ENCODE measurements at places on chromosomes 16 and 17.

- no peak for DNase-seq
These were observed 49.5 kb upstream of the MTSS2 start for GRCh38 chr16:70735141-70735979.

DNA sequence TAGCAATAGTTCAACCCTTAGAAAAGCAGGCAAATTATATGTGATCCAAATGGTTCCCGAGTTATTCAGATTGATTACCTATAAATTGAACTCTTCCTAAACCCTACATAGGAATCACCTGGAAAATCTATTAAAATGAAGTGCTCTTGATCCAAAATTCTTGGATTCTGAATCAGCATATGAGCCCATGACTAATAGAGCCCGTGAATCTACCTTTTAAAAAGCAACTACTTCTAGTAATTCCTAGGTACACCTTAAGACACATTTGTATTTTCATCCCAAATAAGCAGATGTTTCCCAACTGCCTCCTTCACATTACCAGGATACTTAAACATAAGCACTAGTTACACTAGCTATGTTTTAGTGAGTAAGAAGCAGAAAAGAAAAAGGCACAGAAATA is 1171.0 kb upstream of the GOT2 start:
- DNase-seq, result no peak

- no peak for DNase-seq
These were observed 332.0 kb upstream of the MAF start for GRCh38 chr16:79932572-79932971.

- DNase-seq, result peak; percentile 41
These were observed 19.0 kb downstream of the SPIRE2 start for GRCh38 chr16:89847051-89847939.

GRCh38 chr16:72615856-72616255 is 432.1 kb downstream of the ZFHX3 start:
- no peak for DNase-seq

DNA sequence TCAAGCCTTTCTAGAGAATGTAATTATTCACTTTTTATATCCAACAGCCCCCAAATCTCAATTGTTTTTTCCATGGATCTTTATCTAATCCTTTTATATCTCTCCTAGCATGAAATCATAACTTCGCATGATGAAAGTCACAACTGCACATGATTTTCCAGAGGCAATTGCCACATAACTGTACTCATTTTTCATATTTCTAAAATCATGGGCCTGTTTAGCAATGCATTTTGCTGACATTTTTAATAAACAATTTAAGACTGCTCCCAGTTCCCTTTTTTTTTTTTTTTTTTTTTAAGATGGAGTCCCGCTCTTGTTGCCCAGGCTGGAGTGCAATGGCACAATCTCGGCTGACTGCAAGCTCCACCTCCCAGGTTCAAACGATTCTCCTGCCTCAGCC is 83.5 kb downstream of the VMP1 start:
- no peak for DNase-seq

DNA sequence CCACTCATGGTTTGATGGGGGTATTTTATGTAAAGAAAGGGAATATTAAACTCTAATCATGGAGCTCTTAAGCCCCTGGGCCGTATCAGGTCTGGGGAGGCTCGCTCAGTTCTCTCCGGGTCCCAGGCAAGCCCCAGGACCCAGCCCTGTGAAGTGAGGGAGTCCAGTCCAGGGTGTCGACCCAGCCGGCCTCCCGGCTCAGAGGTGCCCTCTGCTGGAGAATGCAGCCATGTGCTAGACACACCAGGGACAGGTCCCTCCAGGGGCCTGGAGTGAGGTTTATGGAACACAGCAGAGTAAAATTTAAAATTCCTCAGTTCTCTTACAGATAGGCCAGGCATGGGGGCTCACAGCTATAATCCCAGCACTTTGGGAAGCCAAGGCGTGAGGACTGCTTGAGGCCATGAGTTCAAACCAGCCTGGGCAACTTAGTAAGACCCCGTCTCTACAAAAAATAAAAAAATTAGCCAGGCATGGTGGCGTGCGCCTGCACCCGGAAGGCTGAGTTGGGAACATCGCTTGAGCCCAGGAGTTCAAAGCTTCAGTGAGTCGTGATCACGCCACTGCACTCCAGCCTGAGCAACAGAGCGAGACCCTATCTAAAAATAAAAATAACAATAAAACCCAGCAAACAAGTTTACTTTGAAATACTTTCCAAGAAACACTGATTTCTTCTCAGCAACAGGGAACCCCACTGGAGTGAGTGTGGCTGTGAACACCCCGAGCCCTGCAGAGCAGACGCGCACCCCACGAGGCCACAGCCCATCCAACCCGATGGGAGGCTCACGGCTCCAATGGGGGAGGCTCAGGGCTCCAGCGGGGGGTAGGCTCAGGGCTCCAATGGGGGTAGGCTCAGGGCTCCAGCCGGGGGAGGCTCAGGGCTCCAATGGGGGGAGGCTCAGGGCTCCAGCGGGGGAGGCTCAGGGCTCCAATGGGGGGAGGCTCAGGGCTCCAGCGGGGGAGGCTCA is 72.2 kb downstream of the ZNF778 start:
- peak; percentile 61 for DNase-seq

- DNase-seq, result peak; percentile 90
These were observed 12.9 kb upstream of the ELAC2 start for GRCh38 chr17:13030459-13031300.

- peak; percentile 21 for DNase-seq
These were observed 11.5 kb downstream of the FLII start for GRCh38 chr17:18246880-18247612.

- DNase-seq, result no peak
These were observed 44.8 kb downstream of the CDYL2 start for GRCh38 chr16:80759419-80760162.

GRCh38 chr17:76840443-76840767 is 27.8 kb upstream of the MGAT5B start:
- no peak for DNase-seq

DNA sequence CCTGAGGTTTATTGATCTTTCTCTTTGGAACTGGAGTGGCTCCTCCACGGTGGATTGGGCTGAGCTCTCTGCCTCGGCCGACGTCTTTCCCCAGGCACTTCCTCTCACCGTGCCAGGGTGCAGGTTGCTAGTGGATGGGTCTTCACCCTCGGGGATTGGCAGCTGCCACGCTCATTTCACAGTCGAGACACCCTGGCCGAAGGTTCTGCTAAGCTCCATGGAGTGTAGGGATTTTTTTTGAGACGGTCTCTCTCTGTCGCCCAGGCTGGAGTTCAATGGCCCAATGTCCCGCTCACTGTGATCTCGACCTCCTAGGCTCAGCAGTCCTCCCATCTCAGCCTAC is 280.8 kb downstream of the SEC14L1 start:
- no peak for DNase-seq

- DNase-seq, result no peak
These were observed 172.5 kb downstream of the COPRS start for GRCh38 chr17:31686495-31686894.

- peak; percentile 50 for DNase-seq
These were observed 588.7 kb downstream of the CDH13 start for GRCh38 chr16:83215406-83216001.

DNA sequence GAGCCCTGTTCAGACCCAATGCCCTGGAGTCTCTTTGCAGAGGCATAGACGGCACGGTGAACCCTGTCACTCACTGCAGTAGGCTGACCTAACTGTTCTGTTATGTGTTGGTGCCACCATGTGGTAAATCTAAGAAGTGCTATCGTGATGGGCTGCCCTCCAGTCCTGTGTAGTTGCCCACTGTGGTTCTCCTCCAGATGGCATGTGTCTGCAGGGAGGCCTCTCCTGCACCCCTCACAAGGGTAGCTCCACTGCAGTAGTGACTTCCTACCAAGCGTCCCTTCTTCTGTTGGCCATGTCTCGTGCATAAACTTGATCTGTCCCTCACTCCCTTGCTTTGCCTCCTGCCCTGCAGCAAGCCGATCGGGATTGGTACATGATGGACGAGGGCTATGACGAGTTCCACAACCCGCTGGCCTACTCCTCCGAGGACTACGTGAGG is 5.8 kb downstream of the DHX38 start:
- peak; percentile 78 for DNase-seq

GRCh38 chr17:4919511-4920047 is 12.5 kb upstream of the GP1BA start:
- DNase-seq, result no peak

DNA sequence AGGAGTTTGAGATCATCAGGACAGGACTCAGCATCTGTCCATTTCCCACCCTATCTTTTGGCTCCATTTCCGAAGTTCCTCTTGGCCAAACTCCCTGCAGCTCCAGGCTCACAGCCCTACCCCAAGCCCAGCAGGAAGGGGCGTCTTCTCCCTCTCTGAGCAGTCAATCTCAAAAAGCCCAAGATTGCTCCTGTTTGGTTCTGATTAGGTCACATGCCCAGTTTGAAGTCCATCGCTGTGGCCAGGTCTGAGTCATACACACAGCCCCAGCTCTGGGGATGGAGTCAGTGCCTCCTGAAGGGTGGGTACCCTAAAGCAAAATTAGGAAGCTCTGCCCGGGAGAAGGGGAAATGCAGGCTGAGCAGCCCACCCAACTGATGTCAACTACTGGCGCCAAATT is 23.9 kb downstream of the SNX20 start:
- DNase-seq, result peak; percentile 18

DNA sequence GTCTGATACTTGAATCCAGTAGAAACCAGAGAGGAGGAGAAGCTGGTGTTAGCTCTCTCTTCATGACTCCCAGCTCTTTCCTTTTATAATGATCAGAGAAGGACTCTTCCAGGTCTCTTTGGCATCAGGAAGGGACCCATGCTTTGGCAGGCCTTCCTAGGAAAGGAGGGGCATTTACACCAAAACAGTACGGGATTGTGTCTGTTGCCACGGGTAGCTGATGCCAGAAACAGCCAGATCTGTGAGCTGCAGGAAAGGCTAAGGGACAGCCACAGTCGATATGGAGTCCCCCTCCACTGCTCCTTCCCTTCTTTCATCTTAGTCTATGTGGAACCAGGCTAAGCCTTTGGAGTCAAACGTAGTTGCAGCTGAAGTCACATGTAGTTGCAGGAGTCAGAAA is 9.3 kb downstream of the CEP295NL start:
- DNase-seq, result no peak

DNA sequence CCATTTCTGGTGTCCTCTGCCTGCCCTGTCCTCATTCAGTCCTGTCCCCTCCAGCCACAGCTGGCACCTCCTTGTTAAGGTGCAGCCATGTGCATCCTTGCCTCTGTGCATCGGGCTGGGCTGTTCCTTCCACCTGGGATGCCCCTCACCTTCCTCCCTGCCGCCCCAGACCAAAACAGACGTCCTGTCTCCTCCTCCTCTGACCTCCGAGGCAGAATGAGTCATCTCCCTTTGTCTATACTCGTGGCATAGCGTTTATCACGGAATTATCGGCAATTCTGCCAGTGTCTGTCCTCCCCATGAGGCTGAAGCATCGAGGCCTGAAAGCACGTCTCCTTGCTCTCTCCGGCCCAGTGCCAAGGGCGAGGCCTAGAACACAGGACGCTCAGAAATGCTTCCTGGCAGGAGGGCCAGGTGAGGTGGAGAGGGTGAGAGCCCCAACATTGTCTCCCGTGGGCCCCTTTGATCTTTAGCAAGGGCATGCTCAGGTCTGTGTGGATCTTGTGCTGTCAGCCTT is 4.6 kb downstream of the RAI1 start:
- DNase-seq, result no peak

GRCh38 chr17:58300336-58300735 is 19.6 kb upstream of the MPO start:
- no peak for DNase-seq

GRCh38 chr16:87129771-87130170 is 187.4 kb downstream of the C16orf95 start:
- DNase-seq, result no peak

DNA sequence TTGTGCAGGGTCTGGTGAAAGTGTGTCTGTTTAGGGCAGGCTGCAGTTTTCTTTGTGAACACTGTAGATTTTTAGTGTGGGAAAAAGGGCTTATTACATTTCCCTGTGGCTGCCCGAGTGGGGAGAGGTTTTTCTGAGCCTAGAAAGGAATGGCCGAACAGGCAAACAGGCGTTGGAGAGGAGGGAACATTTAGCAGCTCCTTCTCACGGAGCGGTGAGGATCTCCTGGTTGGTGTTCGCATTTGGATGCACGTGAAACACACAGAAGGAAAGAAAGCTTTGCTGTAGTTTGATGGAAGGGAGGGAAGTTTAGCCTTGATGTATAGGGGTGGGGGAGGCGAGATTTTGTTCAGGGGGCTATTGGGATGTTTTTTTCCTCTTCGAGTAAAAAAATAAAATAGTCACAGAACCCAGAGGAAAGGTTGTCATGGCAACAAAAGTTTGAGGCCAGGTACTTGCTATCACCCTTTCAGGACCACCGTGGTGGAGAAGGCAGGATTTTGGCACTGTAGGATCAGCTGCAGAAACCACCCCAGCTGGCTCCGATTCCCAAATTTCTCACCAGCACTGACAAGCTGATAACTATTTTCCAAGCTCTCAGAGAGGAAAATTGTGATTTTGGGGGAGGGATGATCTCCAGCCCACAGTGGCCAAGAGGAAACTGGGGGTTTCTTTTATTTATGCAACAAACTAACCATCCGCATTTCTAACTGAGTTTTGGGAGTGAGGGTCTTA is 3.5 kb downstream of the GSG1L start:
- DNase-seq, result no peak

GRCh38 chr17:30113213-30113612 is 3.4 kb upstream of the NSRP1 start:
- no peak for DNase-seq

DNA sequence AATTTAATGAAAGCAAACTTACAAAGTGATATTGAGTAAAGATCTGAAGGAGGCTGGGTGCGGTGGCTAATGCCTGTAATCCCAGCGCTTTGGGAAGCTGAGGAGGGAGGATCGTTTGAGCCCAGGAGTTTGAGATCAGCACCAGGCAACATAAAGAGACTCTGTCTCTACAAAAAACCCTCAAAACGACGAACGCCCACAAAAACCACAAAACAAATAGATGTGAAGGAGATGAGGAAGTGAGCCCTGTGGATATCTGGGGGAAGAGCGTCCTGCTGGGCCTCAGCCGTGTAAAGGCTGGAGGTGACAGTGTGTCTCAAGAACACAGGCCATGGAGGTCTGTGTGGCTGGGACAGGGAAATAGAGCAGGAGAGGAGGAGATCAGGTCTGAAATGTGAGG is 68.8 kb downstream of the ITFG1 start:
- DNase-seq, result peak; percentile 86

DNA sequence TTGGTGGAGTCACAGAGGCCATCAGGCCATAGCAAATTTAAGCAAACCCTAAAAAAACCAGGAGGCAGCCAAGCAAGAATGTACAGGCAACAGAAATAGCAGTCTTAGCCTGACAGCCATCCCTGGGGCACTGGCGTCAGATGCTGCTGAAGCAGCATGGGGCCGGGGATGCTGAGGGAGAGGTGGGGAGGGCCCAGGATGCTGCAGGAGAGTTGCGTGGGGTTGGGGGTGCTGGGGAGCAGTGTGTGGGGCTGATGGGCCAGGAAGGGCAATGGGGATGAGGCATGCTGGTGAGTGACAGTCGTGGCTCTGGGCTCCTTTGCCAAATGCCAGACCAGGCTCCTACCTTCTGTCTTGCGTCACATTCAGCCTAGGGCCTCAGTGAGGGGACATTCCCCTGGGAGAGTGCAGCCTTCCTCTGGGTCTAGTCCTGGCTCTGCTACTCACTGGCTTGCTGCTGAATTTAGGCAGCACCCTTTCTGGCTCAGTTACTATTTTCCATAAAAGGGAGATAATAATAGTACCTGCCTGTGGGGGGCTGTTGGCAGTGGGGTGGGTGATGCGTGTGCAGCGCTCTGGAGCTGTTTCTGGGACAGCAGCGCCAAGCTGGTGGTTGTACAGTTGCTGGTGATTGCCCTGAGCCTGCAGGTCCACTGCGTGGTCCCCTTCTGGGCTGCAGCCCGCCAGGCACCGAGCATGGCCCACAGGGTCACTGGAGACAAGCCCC is 88.1 kb downstream of the AMFR start:
- DNase-seq, result no peak
